Stimulated activated CD4-positive, alpha-beta T cell treated with anti-CD3 and anti-CD28 coated beads, Interleukin-2, amount 100 ng/mL, for 48 hours (primary cell): ENCODE measurements at places on chromosomes 4 and X.

DNA sequence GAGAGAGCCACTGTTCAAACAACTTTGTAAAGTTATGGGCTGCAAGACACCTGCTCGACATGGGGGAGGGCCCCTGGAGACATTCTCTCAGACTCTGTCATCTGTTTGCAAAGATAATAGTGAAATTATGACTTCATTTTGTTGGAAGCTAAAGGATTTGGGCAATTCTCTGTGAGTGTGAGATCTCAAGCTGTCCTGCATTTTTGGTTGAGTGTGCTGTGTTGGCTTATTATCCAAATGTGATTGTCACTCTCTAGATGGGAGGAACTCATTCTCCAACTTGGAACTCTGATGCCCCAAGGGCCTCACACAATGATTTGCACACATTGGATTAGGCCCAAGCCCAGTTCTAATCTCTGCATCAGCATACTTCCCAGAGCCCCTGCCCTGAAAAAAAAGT, 63.7 kb downstream of the STK32B start:
- DNase-seq, result no peak

- DNase-seq, result no peak
Observed at GRCh38 chr4:15689540-15689939, 7.9 kb downstream of the FAM200B start.

GRCh38 chr4:125780747-125781146, 466.0 kb downstream of the FAT4 start:
- DNase-seq, result no peak

- DNase-seq, result no peak
Observed at GRCh38 chr4:1166509-1167243, 5.7 kb downstream of the SPON2 start.

GRCh38 chr4:14867847-14868246, 134.4 kb upstream of the CPEB2 start:
- DNase-seq, result no peak

GRCh38 chr4:136471051-136471450, 1061.2 kb downstream of the PCDH18 start:
- DNase-seq, result no peak

GRCh38 chrX:136130931-136131833, 16.2 kb upstream of the FHL1 start:
- no peak for DNase-seq

DNA sequence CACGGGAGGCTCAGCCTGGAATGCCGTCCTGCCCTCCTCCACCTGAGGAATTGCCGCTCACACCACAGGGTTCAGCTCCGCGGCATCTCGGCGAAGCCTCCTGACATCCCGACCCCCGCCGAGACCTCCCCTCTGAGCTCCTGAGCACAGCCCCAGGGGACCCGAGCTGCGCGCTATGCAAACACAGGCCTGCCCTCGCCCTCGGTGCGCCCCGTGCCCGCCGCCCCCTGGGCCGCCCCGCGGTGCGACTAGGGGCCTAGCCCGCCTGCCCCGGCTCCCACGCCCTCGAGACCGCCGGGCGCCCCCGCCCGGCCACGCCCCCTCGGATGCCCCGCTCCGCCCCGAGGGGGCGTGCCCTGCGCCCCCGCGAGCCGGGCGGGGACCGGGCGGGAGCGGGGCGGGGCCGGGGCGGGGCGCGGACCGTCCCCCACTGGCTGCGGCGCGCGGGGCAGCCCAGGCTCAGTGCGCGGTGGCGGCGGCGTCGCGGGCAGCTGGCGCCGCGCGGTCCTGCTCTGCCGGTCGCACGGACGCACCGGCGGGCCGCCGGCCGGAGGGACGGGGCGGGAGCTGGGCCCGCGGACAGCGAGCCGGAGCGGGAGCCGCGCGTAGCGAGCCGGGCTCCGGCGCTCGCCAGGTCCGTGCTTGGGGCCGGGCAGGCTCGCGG, at the start of gene FGFR3:
Gene FGFR3 (plus strand): TSS at position 462 of the 664 bp plus-strand sequence. CDS start 642 bp downstream, outside the sequence.
- DNase-seq, result peak; percentile 19

DNA sequence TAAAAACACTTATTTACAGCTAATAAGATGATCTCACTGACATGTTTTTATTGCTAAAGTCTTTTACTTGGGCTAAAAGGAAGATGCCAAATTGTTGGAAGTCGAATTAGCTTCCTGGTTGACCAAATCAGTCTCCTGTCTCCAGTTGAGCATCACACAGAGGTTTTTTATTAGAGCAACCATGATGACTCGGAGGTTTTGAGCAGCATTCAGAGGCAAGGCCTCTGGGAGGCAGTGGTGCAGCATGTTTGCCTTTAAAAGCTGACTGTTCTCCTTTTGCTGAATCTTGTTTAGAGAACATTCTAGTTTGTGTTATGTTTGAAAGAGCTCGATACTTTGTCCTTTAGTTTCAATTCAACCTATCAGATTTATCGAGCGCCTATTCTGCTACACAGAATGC, 2.1 kb downstream of the UCHL1 start:
- DNase-seq, result no peak

GRCh38 chr4:159010563-159011260, 92.2 kb upstream of the RAPGEF2 start:
- no peak for DNase-seq

DNA sequence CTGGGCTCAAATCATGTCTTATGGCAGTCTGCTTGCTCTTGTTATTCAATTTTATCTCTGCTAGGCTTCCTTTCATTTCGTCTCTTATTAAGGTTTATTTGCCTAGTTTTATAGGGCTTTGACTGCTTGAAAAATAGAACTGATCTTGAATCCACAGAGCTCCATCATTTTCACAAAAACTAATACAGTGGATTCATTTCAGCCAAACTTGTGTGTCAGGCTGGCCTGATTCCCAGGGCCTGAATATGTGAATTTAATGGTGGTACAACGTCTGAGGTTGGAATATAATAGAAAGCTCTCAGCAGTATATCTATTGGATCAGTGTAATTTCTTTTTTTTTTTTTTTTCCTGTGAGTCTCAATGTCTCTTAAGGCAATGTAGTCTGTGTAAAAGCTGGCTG, 123.3 kb downstream of the POU4F2 start:
- DNase-seq, result no peak

DNA sequence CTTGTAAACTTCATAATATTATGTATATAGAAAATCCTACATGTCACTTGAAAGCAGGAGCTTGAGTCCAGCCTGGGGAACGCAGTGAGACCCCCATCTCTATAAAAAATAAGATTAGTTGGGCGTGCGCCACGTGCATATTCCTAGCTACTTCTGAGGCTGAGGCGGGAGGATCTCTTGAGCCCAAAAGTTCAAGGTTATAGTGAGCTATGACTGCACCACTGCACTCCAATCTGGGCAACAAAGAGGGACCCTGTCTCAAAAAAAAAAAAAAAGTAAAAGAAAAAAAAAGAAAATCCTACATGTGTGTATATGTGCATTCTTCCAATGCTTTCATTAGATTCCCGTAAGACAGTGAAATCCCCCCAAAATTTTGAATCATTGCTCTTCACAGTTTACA, 1.7 kb downstream of the SEC31A start:
- DNase-seq, result no peak

GRCh38 chrX:39857780-39858179, 240.0 kb downstream of the BCOR start:
- no peak for DNase-seq

DNA sequence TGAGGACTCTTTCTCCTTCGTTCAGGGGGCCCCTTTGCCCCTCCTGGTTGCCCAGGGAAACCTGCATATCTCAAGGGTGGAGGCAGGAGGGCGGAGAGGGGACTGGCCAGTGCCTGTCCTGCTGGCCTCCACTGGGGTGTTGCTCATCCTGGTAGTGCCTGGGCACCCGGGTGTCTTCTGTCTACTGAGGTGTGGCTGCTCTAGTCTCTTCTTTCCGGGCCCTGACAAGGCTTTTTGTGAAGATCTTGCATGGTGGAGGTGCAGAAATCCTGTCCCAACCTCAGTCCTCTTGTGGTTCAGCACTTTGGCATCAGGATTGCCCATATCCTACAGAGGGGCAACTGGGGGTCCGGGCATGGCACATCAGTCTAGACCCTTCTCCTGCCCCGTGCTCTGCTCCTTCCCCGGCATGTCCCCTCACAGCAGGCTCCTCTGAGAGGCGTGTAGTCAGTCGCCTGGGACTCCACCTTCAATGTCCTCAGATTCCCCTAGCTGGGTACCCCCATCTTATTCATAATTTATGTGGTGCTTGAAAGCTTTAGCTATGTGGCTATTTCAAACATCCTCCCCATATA, 1.9 kb downstream of the CCDC110 start:
- no peak for DNase-seq

DNA sequence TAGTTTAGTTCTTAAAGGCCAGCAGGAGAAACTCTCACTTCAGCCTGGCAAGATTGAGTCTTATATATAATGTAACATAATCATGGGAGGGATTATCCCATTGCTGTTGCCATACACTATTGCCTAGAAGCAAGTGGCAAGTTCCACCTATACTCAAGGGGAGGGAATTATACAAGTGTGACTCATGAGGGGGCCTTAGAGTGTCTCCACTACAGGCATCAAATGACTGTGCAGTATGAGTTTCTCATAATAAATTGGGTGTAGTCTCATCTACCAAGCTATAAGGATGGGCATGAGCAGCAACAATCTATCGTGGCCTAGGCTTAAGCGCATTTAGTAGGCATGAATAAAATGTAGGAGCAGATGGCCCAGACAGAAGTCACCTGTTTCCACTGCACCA, 89.1 kb upstream of the C1GALT1C1 start:
- DNase-seq, result no peak

DNA sequence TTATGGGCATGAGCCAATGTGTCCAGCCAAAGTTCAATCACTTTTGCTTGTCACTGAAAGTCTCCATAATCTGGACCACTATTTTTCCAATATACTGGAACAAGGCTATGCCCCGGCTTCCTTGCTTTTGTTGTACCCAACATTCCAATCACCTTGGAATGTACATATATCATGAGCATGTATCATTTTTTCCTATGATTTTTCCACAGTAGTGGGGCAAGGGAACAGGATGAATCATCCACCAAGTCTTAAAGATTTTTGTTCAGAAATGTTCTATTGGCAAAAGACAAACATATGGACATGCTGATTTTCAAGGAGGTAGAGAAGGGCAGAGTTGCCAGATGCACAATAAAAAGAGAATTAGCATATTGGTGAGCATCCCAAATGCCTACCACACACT, 548.1 kb upstream of the INTU start:
- no peak for DNase-seq
